ENCODE measurements at places on chromosomes 3 and 15.

DNA sequence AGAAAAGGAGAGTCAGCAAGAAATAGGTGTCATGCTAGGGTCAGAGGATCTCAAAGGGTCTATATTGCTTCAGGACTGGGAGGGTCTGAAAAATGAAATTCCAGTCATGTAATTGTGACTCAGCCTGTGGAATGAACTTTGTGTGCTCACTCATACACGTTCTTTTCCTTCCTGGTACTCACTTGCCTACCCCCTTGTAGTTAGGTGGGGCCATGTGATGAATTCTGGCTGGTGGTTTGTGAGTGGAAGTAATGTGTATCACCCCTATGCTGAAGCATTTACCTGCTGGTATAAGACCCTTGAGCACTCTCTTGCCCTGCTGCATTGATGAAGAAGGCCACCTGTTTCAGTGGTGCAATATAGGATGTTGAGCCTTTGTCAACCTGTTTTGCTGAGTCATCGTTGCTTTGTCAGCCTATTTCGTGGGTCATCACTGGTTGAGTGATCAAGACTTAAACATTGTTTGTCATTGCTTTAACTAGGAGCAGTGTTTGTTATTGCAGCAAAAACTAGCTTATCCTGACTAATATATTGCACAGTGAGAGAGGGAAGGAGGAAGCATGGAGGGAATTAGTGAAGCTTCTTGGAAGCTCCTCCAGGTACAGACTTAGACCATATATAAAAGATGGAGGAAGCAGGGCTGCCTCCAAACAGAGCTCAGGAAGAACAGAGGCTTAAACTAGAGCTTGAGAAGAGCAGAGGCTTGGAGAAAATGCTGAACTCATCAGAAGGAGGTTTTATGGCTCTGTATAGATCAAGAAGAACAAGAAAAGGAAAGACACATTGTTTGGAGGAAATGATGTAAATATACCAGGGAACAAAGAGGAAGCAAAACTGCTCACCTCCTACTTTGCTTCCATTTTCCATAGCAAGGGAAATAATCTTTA is 28.9 kb downstream of the TLNRD1 start:
- peaks cover 7% of the 10 kb centered on the region for H3K36me3 ChIP-seq
- H3K4me1 ChIP-seq, result peaks cover 9% of the 10 kb centered on the region
- H3K27me3 ChIP-seq, result peaks cover 12% of the 10 kb centered on the region
- H3K4me3 ChIP-seq, result no peak overlapping the region
- H3K27ac ChIP-seq, result no peak overlapping the region
- no peak for DNase-seq

- H3K27me3 ChIP-seq, result peaks cover 2% of the 10 kb centered on the region
- no peak for DNase-seq
- no peaks in the 10 kb centered on the region for H3K36me3 ChIP-seq
Observed at GRCh38 chr3:16249336-16249735, 15.4 kb downstream of the DPH3 start.

DNA sequence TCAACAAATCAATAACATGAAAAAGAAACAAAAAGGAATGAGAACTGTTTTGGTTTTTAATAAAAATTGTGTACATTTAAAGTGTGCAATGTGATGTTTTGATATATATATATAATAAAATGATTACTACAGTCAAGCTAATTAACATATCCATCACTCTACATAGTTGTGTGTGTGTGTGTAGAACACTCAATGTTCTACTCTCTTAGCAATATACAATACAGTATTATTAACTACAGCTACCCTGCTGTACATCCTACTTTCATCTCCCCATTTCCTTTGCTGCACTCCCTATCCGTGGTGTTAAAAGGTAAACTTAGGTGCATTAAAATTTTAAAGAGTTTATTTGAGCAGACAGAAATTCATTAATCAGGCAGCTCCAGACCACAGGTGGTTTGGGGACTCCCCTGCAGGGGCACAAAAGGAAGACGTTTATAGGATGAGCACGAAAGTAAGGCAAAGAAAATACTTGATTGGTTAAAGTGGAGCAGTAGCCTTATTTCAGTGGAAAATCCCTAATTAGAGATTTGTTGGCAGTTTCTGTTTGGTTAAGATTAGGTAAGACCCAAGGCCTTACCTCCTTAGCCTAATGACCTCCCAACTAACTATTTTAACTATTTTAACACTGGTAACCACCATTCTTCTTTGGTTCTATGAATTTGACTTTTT is 61.8 kb upstream of the SNRK start:
- H3K4me3 ChIP-seq, result peak overlapping the region; percentile 56
- peaks cover 21% of the 10 kb centered on the region for H3K36me3 ChIP-seq
- peaks cover 30% of the 10 kb centered on the region for H3K4me1 ChIP-seq
- H3K27ac ChIP-seq, result no peak overlapping the region

DNA sequence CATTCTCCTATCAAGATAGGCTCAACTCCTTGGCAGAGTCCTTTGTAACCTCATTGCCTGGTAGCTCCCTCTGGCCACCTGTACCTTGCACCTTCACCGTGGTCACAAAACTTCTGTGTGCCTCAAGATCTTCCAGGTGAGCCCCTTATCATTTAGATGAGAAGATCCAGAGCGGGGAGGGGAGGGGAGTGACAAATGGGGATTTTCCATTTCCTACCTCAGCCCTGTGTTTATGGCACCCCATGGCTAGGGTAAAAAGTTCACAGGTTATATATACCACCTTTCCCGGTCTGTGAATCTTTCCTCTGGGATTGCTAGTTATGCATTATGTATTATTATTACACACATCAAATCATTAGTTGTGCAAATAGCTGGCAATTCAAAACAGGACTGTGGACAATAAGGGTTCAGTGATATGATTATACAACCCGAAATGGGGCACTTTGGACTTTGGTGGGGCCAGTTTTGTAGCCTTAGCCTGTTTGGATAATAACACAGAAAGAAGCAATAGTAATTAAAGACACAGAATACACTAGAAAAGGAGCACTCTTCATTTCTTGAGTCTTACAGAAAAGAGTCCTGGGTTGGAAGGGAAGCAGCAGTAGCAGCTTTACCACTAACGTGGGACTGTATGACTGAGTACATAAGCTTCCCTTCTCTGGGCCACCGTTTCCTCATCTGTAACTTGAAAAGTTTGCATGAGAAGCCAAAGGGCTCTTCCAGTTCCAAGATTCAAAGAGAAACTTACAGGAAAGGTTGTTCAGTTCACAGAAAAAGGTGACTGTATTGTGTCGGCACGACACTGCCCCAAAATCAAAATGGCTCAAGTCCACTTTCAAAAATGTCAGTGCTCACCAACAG is 7.1 kb downstream of the TLE3 start:
- peaks cover 62% of the 10 kb centered on the region for H3K4me1 ChIP-seq
- DNase-seq, result no peak
- peaks cover 66% of the 10 kb centered on the region for H3K36me3 ChIP-seq
- no peak overlapping the region for H3K27ac ChIP-seq
- H3K27me3 ChIP-seq, result no peaks in the 10 kb centered on the region
- H3K4me3 ChIP-seq, result no peak overlapping the region

- peaks cover 3% of the 10 kb centered on the region for H3K4me1 ChIP-seq
- H3K36me3 ChIP-seq, result no peaks in the 10 kb centered on the region
- H3K27ac ChIP-seq, result no peak overlapping the region
- H3K4me3 ChIP-seq, result no peak overlapping the region
- DNase-seq, result no peak
Observed at GRCh38 chr3:64685331-64685799, 2.4 kb downstream of the ADAMTS9 start.

- no peak overlapping the region for H3K4me3 ChIP-seq
- no peaks in the 10 kb centered on the region for H3K4me1 ChIP-seq
- no peaks in the 10 kb centered on the region for H3K36me3 ChIP-seq
- no peak for DNase-seq
- no peaks in the 10 kb centered on the region for H3K27me3 ChIP-seq
- H3K27ac ChIP-seq, result no peak overlapping the region
Observed at GRCh38 chr3:95758707-95759106, 1055.7 kb upstream of the EPHA6 start.

GRCh38 chr15:41161736-41162135 is 45.7 kb upstream of the INO80 start:
- H3K36me3 ChIP-seq, result no peaks in the 10 kb centered on the region
- H3K27ac ChIP-seq, result no peak overlapping the region
- peaks cover 11% of the 10 kb centered on the region for H3K4me1 ChIP-seq
- no peak for DNase-seq

DNA sequence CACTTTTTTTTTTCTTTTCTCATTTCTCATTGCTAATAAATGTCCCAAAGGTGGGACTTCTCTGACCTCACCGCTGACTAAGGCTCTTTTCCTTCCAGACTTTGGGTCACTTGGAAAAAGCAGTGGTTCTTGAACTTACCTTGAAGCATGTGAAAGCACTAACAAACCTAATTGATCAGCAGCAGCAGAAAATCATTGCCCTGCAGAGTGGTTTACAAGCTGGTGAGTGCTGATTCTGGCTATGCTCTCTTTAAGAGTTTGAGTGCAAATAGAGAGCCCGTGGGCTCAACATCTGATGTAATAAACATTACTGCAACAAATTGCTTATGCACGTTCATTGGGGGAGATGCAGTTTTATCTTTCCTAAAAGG is 2.0 kb downstream of the BHLHE40 start:
- H3K4me3 ChIP-seq, result peak overlapping the region; percentile 98
- no peak for DNase-seq
- no peaks in the 10 kb centered on the region for H3K27me3 ChIP-seq
- H3K4me1 ChIP-seq, result peaks cover 32% of the 10 kb centered on the region
- H3K27ac ChIP-seq, result peak overlapping the region; percentile 99

- no peaks in the 10 kb centered on the region for H3K27me3 ChIP-seq
- H3K27ac ChIP-seq, result no peak overlapping the region
- H3K4me1 ChIP-seq, result peaks cover 3% of the 10 kb centered on the region
- no peak overlapping the region for H3K4me3 ChIP-seq
- DNase-seq, result no peak
- H3K36me3 ChIP-seq, result peaks cover 49% of the 10 kb centered on the region
Observed at GRCh38 chr3:37030588-37030987, 37.3 kb downstream of the MLH1 start.
